ENCODE measurements at places on chromosomes 6 and 20. TPM values are rescaled to one million over a fixed set of nuclear protein-coding genes. Genes with fewer than 3 reads are reported as not detected.

The HSPA1L gene
- 3.1 TPM for total RNA-seq

The KCNK16 gene
- not detected for total RNA-seq

The BCAS1 gene
- 2.3 TPM for total RNA-seq

The FILIP1 gene
- 8.0 TPM for total RNA-seq

The FLRT3 gene
- 0.29 TPM for total RNA-seq

The NR2E1 gene
- total RNA-seq = 2.3 TPM

The MTFR2 gene
- 0.67 TPM for total RNA-seq

The SLC9A8 gene
- 18.2 TPM for total RNA-seq

The BMP7 gene
- not detected for total RNA-seq

The GTSF1L gene
- not detected for total RNA-seq

The COL21A1 gene
- 0.12 TPM for total RNA-seq
